ENCODE measurements at places on chromosomes 2 and 18.

DNA sequence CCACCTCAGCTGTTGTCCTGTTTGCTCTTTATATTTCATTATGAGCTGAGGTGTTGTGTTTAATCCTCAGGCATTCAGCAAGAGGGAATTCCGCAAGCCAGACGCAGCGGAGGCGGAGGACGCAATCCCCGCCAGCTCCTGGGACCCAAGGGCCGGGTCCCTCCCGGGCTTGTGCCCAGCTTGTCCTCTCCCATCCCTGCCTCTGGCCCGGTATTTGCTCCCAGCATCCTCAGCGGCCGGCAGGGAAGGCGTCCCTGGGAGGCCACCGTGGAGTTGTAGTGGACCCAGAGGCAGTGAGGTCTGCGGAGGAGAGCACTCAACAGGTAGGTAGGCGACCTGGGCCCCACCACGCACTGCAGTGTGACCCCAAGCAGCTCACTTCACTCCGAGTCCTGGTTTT, 42.5 kb upstream of the FOSL2 start:
- no peak for DNase-seq

DNA sequence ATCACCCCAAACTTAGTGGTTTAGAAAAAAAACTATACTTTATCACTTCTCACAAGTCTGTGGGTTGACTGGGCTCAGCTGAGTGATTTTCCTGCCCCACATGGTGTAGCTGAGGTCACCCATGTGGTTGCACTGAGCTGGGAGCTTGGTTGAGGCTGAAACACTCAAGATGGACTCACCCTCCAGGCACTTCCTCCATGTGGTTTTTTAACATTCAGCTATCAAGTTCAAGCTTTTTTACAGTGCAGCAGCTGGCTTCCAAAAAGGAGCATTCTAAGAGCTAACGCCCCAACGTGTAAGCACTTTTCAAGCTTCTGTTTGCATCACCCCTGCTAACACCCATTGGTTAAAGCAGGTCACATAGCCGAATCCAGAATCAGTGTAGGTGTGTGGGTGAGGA, 105.9 kb upstream of the CREB1 start:
- no peak for DNase-seq

GRCh38 chr2:216615298-216616082, 17.7 kb upstream of the IGFBP2 start:
- no peak for DNase-seq

DNA sequence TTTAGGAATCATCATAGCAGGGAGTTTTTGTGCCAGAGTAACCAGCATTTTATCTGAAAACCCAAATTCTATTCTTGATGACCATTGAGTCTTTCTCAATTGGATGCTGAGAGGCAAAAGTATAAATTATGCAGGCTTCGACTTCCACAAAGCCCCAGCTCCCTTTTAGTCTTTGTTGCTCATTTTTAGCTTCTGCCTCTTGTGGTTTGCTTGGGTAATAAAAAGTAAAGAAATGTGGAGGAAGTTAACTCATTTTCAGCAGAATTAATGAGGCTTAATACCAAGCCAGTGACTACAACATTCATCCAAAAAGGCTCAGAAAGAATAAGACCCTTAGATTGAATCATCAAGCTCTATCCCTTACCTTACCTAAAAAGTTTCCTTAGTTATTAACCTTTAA, 18.6 kb downstream of the ERMN start:
- no peak for DNase-seq

DNA sequence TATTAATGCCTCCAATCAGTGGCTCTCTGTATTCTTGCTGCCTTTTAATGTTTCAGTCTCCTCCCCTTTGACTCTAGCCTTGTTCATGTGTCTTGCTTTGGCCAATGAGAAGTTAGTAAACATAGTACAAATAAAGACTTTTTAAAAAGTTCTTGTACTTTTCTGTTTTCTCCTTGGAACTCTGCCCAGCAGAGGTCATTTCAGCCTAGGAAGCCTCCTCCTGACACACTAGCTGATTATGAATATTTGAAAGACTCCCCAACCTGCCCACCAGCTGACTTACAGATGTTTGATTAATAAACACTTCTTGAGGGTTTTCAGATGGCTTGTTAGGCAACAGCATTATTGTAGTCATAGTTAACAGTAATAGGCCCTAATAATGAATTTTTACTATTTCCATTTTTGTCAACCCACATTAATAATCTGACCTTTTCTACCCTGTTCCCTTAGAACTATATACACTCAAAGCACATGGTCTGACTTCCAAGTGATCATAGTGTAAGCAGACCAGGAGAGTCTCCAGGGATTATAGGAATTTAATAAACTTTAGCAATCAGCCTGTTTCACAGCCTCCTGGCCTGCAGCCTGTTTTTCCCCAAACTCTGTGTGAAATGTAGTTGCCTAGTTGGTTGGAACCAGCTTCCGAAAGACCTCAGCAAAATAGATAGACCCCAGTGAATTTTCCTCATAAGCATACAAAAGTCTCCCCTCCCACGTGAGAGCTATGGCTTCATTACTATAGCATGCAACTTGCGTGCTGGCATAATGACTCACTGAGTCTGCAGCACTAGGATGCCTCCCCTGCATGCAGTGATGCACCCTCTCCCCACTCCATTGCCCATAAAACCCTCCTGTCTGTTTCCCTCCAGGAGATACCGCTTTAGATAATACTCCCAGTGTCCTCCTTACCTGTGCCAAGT, 670.7 kb upstream of the ZNF804A start:
- DNase-seq = no peak

DNA sequence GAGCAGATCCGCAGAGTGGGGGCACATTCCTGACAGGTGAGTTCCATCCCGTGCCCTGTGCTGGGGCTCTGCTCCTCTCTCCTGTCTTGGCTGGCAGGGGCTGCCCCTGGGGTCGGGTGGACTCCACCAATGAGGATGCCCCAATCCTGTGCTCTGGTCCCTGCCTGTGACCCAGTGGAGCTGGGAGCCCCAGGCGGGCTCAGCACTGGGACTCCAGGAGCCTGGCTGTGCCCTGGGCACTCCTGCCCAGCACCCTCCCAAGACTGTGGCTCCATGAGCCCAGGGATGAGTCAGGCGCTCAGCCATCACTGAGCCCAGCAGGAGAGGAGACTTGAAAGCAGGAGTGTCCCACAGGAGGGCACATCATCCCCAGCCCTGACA, 53.9 kb downstream of the MBP start:
- no peak for DNase-seq

DNA sequence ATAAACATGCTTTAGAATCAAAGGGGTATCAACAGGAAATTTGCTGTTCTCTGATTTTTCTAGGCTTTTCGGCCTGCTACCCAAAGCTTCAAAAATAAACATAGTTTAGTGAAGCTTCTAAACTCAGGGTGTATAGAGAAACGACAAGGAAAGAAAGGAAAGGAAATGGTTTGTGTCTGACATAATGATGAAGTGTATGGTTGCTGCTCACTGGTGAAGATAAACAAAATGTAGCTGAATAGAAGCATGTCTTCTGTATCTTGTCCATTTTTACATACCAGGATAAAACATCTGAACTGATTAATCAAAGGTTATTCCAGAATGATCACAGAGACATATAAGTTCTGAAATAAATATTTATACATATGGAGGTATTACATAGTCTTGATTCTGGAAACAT, 1324.6 kb upstream of the NRXN1 start:
- no peak for DNase-seq

- DNase-seq = no peak
These were observed 144.7 kb downstream of the TRIB2 start for GRCh38 chr2:12861344-12861930.

- DNase-seq = no peak
These were observed 92.9 kb upstream of the SLC14A2 start for GRCh38 chr18:45522371-45522770.

GRCh38 chr18:76451396-76452331, 43.4 kb downstream of the ZNF516 start:
- peak; percentile 67 for DNase-seq

DNA sequence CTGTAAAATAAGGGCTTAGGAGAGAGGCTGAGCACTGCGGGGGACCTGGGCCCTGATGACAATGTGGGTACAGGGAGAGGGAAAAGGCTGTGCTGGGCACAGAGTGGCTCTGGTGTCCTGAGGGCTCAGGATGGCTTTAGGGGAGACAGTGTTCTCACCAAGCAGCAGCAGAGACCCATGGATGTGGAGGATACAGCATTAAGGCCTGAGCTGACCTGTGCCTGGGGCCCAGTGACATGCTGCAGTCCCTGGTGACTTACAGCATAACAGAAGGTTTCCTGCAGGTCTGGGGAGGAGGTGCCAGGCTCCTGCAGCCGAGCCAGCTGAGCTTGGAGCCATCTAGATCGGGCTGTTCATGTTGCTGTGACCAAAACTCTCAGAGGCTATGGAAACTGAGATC, 191.3 kb upstream of the SMAD2 start:
- no peak for DNase-seq

DNA sequence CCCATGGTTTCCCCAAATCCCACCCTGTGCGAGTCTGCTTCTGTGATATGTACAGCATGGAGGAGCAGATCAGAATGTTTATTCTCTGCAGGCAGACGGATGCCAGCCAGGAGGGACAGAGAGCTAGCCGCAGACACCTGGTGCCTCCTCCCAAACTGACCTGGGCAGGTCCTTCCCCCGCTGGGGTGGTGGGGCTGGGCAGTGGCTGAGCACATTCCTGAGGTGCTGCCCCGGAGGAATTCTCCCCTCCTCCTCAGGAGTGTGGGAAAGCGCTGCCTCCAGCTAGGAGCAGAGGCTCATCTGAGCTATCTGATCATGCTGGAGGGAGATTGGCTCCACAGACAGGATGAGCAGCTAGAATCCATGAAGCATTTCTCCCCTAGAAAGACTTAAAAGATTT, 21.7 kb downstream of the C2orf92 start:
- no peak for DNase-seq

- no peak for DNase-seq
These were observed 339.5 kb downstream of the TXNL1 start for GRCh38 chr18:56298935-56299334.

DNA sequence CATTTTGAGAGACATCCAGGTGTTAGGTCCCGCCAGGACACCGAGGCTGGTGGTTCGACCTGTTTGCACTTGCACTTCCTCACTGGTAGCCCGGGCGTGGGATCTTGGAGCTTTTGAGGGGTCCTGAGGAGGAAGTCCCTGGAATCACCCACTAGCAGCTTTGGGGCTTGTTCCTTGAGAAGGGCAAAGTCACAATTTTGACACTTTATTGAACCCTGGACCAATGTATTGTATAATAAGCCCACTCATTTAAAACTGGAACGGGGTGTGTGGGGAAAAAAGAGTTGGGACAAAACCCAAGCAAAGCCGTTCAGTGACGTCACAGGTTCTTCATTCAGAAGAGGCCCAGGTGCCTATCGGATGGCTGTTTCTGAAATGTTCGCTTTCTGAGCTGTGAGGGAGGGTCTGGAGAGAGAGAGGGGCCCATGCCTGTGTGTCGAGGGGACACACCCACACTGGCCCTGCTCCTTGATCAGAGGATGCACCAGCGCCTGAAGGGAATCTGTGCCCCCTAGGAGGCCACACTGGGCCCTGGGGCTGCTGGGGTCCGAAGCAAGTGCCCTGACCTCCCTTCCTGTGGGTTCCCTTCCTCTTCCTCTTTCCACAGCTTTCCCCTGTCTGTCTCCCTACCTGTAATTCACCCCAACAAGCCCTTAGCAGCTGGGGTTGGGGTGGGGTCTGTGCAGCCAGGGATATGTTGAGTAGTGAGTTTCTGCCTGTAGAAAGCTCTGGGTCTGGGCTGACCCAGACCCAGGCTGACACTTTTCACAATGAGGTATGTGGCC, 2.6 kb downstream of the LPIN1 start:
- no peak for DNase-seq

GRCh38 chr2:32732912-32733472, 105.1 kb downstream of the TTC27 start:
- no peak for DNase-seq

DNA sequence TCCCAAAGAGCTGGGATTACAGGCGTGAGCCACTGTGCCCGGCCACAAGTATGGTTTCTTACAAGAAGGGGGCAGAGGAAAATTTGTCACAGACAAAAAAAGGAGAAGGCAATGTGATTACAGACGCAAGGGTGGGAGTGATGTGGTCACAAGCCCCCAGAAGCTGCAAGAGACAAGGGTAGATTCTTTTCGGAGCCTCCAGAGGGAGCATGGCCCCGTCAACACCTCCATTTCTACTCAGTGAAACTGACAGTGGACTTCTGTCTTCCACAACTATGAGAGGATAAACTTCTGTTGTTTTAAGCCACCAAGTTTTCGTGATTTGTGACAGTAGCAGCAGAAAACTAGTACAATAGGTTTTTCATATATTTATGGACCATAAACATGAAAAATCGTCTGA, 2.1 kb upstream of the TCF7L1 start:
- peak; percentile 50 for DNase-seq

DNA sequence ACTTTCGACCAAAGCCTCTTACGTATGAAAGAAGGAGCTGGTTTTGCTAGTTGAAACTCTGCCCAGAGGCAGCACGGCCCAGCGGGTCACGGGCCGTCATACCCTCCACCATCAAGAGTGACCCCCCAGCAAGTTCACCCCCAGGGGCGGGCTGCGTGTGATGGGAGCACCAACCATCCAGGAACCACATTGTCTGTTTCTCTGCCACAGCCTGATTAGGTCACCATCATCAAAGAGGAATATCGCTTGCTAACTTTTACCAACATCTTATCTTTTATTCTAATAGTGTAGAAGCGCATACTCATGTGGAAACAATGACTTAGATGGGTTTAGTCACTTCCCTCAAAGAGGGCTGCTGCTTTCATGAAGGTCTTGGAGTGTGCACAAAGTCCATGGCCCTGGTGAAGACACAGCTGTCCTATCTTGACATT, 116.6 kb upstream of the SMIM21 start:
- DNase-seq = no peak

GRCh38 chr2:140270224-140270623, 1490.0 kb upstream of the NXPH2 start:
- DNase-seq = no peak

- no peak for DNase-seq
These were observed 15.0 kb downstream of the ELAC1 start for GRCh38 chr18:50982802-50983179.

GRCh38 chr2:237223201-237223861, 137.6 kb downstream of the COPS8 start:
- no peak for DNase-seq

GRCh38 chr18:13625355-13625754, 101.0 kb downstream of the FAM210A start:
- no peak for DNase-seq

DNA sequence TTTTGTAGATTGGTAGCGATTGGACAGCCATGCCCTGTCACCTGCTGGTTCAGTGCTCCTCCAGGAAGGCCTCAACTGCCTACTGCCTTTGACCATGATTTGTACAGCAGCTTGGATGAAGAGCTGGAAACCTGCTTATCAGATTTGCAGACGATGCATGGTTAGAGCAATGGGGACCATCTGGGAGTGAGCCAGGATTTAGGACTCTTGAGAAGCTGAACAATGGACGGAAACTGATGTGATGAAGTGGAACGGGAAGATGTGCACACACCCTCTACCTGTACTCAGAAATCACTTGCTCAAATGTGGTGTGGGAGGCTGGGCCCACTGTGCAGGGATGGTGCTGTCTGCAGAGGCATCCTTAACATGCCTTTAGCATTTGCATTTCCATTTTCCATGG, 57.2 kb downstream of the NCK2 start:
- no peak for DNase-seq
